Stimulated activated CD4-positive, alpha-beta T cell treated with anti-CD3 and anti-CD28 coated beads, Interleukin-2, amount 100 ng/mL, for 48 hours (primary cell): ENCODE measurements at places on chromosomes 5 and 9.

GRCh38 chr5:126096442-126097006, 326.7 kb upstream of the GRAMD2B start:
- DNase-seq: no peak

- no peak for DNase-seq
Measured at GRCh38 chr5:132474131-132474723, 16.3 kb downstream of the IRF1 start.

GRCh38 chr5:132411304-132412013, 41.9 kb downstream of the SLC22A5 start:
- no peak for DNase-seq

DNA sequence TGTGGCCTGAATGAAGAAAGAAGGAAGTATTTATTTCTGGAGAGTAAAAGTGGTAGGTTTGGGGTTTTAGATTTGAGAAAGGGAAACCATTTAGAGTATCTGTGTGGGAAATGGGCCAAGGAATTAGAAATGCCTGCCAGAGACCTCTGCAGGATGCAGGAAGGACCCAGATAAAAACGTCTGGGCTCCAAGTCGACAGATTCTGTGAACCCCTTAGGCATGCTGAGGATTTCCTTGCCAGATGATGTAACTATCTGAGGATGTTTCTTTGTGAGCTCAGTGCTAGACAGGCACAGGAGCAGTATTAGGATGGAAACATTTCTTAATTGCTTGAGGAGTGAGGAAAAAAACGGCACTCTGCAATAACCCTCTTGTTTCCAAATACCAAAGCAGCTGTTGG, 251.8 kb upstream of the DMRT1 start:
- no peak for DNase-seq

GRCh38 chr5:118519466-118519865, 468.9 kb downstream of the DTWD2 start:
- DNase-seq: no peak

DNA sequence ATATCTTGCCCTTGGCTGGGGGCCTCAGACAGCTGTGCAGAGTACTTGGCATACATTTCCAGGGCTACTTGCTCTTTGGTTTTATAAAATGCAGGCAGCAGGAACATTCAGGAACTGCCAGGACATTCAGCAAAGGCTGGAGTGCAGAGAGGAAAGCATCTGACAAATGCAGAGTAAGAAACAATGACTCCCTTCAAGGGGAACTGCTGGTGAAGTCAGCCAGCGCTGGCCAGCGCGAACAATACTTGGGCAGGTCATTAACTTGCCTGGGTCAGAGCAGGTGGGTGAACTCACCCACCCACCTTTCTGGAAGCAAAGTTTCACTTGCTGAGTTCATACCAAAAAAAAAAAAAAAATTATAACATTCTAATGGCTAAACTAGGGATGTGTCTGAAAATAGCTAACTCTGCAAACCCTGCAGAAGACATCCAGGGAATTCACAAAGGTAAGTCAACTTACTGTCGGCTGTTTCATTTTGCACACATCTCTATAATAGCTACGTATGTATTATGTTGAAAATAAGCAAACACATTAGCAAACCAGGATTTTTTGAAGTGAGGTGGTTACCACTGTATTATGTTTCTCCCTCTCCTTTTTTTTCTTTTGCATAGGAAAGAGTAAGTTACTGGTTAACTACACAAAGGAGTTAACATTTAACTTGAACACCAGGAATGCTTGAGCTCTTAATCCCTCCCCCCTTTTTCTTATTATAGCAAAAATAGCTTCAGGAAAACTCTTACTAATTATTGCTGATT, 152.2 kb downstream of the GLIS3 start:
- DNase-seq: no peak

DNA sequence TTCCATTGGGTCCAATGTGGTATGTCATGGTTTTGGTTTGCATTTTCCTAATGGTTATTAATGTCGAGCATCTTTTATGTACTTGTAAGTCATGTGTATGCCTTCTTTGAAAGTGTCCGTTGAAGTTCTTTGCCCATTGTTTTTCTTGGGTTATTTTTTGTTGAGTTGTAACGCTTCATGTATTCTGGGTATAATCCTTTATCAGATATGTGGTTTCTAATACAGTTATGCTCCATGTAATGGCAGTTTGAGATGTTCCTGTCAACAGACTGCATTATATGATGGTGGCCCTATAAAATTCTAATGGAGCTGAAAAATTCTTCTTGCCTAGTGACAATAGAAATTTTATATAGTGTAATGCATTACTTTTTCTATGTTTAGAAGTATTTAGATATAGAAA, 17.2 kb downstream of the RIC1 start:
- no peak for DNase-seq

- DNase-seq: no peak
Measured at GRCh38 chr5:30832519-30832918, 361.0 kb upstream of the CDH6 start.

DNA sequence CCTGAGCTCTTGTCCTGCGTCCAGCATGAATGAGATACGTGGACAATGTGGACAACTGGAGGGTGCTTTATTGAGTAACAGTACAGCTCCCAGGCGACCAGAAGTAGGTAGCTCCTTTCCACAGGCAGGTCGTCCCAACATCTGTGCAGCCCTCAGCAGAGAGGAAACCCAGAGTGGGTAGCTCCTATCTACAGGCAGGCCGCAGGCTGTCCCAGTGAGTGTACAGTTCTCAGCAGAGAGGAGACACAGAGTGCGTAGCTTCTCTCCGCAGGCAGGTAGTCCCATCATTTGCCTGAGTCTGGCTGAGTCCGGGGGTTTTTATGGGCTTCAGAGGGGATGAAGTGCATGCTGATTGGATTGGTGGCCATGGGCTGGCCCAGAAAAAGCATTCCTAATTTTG, 373.3 kb downstream of the CHSY3 start:
- DNase-seq: no peak

- DNase-seq: no peak
Measured at GRCh38 chr5:107469485-107470294, 201.0 kb downstream of the EFNA5 start.

DNA sequence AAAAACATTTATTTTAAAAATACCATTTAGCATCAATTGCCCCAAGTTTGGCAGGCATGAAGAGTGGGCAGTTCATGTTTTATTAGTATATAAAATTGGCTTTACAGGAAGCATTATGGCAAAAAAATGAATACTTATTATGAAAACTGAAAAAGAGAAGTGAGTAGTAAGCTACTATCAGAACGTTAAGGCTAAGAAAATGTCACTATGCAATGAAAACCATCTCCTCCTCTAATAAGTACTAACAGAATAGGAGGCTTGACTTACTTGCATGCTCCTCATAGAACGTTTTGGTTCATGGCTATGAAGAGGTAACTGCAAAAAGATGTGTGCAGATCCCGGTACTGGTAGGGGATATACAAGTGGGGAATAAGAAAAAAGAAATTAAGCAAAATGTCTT, 23.6 kb downstream of the TICAM2 start:
- no peak for DNase-seq

GRCh38 chr5:100694100-100694499, 158.9 kb downstream of the FAM174A start:
- no peak for DNase-seq

GRCh38 chr5:160315968-160316367, 3.6 kb upstream of the CCNJL start:
- no peak for DNase-seq

DNA sequence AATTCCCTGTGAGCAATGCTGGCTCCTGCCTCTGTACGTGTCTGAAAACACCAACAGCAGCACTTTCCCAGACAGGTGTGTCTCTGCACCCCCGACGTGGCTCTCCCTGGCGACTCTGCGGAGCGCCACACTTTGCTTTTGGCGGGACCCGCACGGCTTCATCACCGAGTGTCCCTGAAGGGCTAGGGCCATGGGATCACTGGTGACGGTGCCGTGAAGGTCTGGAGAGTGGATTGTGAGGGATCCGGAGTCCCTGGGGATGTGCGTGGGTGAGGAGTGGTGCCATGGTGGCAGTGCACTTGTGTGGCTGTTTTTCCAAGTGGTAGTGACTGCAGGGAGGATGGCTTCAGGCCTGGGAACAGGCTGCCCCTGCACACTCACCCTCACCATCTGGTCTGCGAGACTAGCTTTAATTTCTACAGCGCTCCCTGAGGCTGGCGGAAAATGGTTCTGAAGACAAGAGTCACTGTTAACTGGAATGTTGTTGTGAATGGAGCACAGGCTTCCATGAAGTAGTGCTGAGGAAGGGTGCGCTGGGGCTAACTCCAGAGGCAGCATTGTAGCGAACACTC, 3.2 kb downstream of the NKD2 start:
- no peak for DNase-seq

DNA sequence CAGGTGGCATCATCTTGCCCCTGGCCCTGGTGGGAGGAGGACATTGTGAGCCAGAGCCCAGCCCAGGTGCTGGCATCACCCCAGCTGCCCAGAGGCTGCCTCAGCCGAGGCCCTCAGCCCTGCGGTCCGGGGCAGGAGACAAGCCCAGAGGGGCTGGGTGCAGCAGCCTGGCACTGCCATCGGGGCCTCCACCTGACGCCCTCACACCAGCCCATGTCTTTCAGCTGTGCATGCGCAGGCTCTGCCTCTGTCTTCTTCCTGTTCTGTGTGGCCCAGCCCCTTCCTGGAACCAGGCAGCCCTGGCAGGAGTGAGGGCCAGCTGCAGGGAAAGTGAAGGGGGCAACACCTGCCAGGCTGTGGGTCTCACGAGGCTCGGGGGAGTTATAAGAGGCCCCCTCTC, 4.8 kb upstream of the CEL start:
- no peak for DNase-seq

- DNase-seq: no peak
Measured at GRCh38 chr5:122902263-122902662, 56.9 kb downstream of the SNX24 start.

GRCh38 chr5:97019435-97020117, 83.7 kb downstream of the LNPEP start:
- DNase-seq: no peak

- DNase-seq: no peak
Measured at GRCh38 chr5:133354323-133355185, 257.8 kb downstream of the FSTL4 start.

GRCh38 chr9:129412814-129413536, 207.9 kb downstream of the C9orf50 start:
- DNase-seq: peak; percentile 32

DNA sequence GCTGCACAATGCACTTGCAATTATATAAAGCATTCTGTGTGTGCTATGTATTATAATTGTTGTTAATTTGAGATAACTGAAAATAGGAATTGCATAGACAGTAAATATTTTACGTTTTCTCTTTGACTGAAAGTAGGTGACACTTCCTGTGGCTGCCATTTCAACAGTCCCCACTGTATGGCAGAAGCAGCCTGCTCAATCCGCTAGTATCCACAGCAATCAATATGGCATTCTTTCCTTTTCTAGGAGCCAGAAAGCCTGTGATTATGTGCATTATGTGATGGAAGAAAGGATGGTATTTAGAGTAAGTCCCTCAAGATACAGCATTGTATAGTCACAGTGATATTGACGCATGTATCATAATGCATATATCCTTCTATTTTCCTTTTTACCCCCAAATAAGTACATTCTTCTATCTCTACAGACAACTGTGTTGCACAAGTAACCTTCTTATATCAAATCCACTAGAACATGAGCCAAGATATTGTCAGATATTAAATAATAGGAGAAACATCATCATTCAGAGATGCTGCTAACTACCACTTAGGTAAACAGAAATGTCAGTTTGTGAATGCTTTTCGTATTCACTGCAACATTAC, 59.7 kb downstream of the CARTPT start:
- DNase-seq: no peak

DNA sequence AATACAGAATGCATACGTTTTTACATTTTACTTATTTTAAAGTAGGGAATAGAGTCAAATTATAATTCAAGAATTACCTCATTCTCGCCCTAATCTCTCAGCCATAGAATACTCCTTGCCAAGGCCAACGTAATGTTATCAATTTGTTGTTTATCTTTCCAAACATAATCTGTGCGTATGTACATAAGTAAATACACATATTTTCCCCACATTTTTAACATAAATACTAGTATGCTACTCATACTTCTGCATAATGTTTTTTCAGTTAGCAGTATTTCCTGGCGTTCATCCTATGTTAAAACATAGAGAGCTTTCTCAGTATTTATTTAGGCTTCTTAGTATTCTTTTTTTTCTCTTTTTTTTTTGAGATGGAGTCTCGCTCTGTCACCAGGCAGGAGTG, 28.8 kb downstream of the RBM27 start:
- no peak for DNase-seq

DNA sequence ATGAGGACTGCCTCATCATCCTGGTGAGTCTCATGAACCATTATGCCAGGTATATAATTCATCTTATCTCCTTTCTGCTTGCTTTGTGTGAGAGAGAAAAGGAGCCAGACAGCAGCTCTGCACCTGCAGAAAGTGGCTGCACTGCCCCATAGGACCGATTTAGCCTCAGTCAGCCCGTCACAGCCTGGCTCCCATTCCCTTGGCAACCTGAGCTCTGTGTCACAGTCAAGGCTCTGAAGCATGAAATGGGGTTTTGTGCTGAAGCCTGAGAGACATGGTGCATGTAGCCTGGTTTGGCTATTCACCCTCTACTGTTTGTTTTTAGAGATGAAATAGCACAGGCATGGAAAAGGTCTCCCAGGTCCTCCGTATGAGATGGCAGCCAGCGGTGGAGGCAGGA, 198.3 kb downstream of the KCTD16 start:
- no peak for DNase-seq

DNA sequence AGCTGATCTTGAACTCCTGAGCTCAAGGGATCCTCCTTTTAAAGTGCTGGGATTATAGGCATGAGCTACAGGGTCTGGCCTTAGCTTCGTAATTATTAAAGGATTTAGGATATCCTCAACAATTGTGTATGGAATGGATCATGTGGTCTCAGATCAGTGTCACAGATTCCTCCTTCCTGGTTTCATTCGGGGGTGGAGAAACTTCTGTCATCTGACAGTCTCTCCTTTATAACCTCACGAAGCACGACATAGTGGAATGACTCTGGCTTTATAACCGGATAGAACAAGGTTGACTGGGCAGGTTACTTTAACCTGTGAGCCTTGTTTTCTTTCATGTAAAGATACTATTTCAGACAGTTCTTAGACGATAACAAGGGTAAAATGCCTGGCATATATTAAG, 4.4 kb upstream of the GNG10 start:
- DNase-seq: no peak

- DNase-seq: no peak
Measured at GRCh38 chr5:105730982-105731381, 1939.8 kb downstream of the EFNA5 start.

DNA sequence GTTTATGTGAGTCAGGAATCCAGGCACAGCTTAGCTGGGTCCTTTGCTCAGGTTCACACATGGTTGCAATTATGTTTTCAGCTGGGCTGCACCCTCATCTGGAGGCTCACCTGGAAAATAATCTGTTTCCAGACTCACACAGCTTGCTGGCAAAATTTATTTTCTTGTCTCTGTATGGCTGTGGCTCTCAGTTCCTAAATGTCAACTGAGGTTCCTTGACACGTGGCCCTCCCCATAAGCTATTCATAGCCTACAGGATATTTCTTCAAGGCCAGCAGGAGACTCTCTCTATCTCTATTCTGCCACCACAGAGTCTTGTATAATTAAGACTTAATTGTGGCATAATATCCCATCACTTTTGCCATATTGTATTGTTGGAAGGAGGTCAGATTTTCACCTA, 732.0 kb downstream of the CDH18 start:
- no peak for DNase-seq
